ENCODE measurements at places on chromosomes 2 and 18.

- peak; percentile 3 for DNase-seq
Measured at GRCh38 chr2:44130441-44130840, 38.2 kb upstream of the PPM1B start.

DNA sequence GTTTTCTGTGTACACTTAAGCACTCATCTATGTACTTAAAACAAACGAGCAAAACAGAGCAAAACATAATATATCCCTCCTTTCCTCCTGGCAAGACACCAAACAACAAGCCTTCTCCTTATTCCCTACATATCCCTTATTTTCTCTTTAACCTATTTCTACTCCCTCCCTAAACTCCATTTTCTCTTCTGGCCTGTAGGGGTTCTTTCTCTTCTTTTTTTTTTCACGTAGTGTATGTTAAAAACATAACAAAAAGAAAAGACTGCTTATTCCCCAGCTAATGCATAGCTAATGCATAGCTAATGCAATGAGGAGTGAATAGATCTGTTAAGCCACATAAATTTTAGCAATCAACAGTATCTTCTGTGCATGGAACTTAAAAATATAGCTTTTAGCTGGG, 193.4 kb downstream of the TMEM247 start:
- DNase-seq, result no peak

- no peak for DNase-seq
Measured at GRCh38 chr2:226909126-226909525, 73.3 kb downstream of the RHBDD1 start.

DNA sequence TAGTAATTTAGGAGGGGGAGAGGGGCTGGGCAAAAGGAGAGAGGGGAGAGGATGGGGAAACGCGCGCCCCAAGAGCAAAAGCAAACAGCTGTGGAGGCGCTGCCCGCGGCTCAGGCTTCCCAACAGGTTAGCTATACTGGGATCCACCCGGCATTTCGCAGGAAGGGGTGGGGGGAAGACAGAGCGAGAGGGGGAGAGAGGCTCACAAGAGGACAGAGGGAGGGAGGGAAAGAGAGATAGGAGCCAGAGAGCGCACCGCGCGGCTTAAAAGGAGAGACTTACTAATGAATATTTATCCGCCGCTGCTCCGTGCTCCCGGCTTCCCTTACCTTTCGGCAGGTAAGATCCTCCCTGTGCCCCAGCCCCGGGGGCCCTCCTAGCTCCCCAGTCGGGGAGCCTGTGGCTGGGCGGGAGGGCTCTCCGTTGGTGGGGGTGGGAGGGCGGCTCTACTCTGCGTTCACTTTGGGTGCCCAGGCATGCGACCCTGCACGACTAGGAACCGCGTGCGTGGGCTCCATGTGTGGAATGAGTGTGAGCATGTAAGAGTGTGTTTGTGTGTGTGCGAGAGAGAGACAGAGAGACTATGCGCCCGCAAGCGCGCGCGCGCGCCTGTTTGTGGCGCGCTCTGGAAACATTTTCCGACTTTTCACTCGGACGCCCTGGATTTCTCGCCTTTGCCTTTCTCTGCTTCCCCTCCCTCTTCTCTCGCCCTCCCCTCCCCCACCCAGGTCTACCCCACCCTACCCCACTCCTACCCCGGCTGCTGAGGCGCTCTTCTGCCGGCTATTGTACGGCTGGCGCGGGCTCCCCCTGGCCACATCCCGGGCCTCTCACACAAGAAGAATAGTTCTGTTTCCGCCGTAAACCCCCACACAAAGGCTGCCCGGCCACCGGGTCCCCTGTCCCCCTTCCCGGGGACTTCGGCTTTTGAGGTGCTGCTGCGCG, 7.2 kb upstream of the SIX3 start:
- peak; percentile 16 for DNase-seq

DNA sequence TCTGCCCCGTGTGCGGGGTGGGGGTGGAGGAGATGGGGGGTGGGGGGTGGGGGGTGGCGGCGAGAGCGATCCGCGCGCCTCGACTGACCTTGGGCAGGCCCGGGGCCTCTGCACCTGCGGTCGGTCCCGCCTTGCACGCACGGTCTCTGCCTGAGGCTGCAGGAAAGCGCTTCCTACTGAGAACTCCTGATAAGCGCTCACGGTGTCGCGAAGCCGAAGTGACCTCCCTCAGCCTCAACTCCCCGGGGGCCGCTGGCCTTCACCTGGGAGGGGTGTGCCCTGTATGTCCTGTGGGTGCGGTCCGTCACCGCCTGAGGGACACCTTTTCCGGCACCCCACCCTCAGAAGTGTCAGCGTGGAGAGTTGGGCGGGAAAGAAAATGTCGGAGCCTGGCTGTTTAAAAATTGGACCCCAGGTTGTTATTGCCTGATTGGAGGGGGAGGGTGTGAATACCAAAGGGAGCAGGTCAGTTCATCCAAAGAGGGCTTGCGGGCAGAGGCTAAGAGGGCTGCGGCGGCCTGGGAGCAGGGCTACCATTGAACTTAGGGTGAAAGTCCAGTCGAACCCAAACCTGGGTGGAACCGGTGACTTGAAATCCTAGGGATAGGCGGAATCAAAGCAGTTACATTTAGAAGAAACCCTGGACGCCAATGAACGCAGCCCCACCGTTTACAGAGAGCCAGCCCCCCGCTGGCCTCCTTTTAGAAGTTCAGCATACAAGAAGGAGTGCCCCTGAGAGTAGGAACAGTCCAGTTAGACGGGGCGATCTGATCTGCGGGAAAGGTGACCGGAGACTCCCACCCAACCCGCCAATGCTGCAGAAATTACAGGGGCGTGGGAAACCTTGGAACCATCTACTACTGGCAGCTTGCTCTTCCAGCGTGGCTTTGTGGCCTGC, 1.2 kb downstream of the MAL start:
- DNase-seq, result no peak

DNA sequence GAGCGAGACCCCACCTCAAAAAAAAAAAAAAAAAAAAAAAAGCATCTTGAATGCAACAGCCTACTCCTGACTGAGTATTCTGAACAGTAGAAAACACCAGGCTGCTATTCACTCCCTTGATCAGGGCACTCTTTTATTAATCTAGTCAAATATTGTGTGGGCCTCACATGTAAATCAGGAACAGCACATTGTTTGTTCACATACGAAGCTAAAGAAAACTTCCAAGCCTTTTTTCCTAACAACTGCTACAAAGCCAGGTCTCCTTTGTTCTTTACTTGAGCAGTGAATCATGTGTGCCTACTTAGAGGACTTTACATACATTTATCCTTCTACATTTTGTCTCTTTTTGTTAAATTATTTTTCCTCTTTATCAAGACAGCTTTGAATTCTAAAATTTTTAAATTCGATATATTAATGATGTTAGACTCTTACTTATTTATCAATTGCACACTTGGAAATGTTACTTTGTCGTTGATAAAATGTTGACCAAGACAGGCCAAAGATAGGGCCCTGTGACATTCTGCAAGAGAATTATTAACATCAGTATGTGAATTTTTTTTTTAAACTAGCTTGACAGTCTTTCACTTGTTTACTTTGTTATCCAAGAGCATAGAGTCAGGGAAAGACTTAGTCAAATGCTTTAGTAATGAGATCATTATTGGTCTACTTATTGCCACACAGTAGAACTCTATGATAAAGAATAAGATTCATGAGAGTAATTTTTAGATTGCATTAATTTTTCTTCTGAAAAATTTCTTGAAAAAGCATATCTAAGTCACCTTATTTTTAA, 13.2 kb downstream of the SPATS2L start:
- peak; percentile 12 for DNase-seq

DNA sequence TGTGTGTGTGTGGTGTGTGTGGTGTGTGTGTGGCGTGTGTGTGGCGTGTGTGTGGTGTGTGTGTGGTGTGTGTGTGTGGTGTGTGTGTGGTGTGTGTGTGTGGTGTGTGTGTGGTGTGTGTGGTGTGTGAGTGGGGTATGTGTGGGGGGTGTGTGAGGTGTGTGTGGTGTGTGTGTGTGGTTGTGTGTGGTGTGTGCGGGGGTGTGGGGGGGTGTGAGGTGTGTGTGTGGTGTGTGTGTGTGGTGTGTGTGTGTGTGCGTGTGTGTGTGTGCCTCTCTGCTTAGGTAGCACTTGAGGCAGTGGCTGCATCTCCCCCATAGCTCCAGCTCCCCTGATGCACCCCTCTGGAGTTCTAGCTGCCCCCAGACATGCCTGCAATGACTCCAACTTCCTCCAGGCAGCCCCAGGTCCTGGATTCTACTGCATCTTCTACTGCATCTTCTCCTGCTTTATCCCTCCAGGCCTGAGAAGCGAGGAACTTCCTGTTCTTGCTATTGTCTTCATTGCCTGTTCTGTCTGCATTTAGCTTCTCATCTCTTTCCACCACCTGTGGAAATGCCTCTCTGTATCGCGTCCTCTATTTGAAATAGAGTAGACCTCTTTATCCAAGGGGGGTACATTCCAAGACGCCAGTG, 22.2 kb upstream of the MLPH start:
- no peak for DNase-seq

Measured in NCI-H510A treated with DMSO at 0.1 percent for 48 hours (cell line).